ENCODE measurements at places on chromosomes 1 and 21. TPM values are rescaled to one million over a fixed set of nuclear protein-coding genes. Genes with fewer than 3 reads are reported as not detected.
A peak's percentile ranks its signal among the peaks of the same experiment; 100 is the strongest.

The CA14 gene
- 4.2 TPM for total RNA-seq

- no peak overlapping the region for H3K27ac ChIP-seq
- no peaks in the 10 kb centered on the region for H3K27me3 ChIP-seq
- no peaks in the 10 kb centered on the region for H3K36me3 ChIP-seq
Measured at GRCh38 chr1:41672641-41673361, 188.3 kb upstream of the EDN2 start.

DNA sequence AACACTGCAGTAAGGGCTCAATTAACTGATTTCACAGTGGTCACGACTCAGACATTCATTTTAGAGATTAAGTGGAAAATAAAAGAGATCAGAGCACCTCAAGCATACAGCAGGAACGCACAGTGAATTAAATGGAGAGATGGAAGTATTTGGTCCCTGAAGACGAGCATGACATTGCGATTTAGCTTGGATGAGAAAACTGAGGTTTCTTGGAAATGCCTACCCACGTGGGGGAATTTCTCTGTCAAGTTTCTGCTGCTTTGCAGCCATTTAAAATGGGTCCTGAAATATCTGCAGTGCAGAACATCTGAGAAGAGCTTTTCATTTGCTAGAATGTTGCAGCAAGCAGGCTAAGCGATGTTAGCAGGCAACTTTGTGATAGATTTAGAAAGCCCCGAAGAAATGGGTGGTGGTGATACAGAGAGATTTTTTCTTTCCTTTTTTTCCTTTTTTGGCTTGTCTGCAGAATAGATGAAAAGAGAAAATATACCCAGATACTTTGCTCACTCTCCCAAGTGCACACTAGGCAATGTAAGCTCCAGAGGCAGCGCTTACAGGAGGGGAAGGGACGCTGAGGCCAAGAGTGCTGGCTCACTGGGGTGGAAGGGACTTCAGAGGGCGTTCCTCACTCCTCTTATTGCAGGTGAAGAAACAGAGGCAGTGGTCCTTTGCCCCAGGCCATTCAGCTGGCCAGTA, 258.0 kb downstream of the KCNJ6 start:
- H3K27ac ChIP-seq: no peak overlapping the region
- no peak overlapping the region for H3K4me3 ChIP-seq
- no peak for DNase-seq
- H3K36me3 ChIP-seq: no peaks in the 10 kb centered on the region
- H3K4me1 ChIP-seq: peaks cover 19% of the 10 kb centered on the region

DNA sequence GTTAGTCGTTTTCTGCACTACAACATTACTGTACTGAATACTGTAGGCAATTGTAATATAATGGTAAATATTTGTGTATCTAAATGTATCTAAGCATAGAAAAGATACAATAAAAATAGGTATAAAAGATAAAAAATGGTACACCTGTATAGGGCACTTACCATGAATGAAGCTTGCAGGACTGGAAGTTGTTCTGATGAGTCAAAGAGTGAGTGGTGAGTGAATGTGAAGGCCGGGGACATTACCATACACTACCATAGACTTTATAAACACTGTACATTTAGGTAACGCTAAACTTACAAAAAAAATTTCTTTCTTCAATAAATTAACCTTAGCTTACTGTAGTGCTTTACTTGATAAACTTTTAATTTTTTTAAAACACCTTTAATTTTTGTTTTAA, 13.5 kb downstream of the OSBPL9 start:
- H3K27me3 ChIP-seq: no peaks in the 10 kb centered on the region
- no peak overlapping the region for H3K4me3 ChIP-seq
- no peak overlapping the region for H3K27ac ChIP-seq

GRCh38 chr1:215210167-215210566, 127.6 kb downstream of the KCNK2 start:
- H3K27ac ChIP-seq: no peak overlapping the region
- H3K4me3 ChIP-seq: no peak overlapping the region
- no peaks in the 10 kb centered on the region for H3K4me1 ChIP-seq
- no peaks in the 10 kb centered on the region for H3K27me3 ChIP-seq
- no peaks in the 10 kb centered on the region for H3K36me3 ChIP-seq

DNA sequence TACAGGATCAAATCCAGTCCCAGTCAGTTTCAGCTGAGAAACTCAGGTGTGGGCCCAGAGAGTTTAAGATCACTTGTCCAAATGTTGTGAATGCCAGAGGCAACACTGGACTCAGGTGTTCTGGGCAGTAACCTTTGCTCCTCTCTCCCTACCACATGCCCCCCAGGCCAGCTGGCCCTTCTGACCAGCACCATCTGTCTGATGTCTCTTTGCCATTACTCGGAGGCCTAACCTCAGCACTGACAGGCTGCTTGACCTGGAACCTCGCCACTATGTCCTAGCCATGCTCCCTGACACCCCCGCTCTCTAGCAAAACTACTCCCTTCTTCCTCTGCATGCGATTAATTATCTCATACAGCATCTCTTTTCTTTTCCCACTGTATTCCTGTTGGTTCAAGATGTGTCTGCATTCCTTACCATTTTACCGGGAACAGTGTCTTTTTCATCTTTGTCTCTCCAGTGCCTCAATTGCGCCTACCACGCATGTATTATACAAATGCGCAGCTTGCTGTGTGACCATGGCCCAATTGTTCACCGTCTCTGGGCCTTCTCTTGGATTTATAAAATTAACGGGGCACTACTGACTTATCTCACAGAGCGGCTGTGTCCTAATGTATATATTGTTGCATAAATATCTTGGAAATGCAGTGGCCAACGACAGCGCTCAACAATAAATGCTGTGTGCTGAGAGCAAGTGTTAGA, 159.5 kb upstream of the IRF2BP2 start:
- no peaks in the 10 kb centered on the region for H3K36me3 ChIP-seq
- H3K4me1 ChIP-seq: no peaks in the 10 kb centered on the region
- no peak overlapping the region for H3K27ac ChIP-seq
- no peak overlapping the region for H3K4me3 ChIP-seq
- H3K27me3 ChIP-seq: no peaks in the 10 kb centered on the region

DNA sequence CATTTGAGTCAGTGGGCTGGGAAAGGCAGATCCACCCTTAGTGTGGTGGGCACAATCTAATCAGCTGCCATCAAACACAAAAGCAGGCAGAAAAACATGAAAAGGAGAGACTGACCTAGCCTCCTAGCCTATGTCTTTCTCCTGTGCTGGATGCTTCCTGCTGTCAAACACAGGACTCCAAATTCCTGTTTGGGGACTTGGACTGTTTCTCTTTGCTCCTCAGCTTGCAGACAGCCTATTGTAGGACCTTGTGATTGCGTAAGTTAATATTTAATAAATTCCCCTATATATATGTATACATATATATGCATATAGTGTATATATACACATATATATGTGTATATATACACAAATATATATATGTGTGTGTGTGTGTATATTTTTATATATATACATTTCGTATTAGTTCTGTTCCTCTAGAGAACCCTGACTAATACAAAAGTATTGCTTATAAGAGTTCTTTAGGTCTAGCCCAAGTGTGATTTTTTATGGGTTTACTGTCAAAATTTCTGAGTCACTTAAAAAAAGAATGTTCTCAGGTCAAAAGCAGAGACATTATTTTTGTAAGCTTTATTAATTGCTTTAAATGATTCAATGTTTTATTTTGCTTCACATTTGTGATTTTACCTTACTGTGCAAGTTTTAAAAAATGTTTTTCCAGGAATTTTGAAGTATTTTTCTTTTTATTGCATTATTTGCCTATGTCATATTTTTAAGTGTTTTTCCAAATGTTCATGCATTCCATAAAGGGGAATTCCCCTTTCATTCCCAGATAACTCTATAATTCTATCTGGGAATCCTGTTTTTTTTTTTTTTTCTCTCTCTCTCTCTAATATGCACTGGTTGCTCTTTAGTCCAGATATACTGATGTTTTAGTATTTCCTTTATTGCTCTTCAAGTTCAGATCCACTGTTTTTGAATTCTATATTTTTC, 92.1 kb upstream of the ADAMTS5 start:
- no peak for DNase-seq
- H3K4me3 ChIP-seq: no peak overlapping the region
- H3K36me3 ChIP-seq: no peaks in the 10 kb centered on the region
- H3K27ac ChIP-seq: no peak overlapping the region
- H3K4me1 ChIP-seq: no peaks in the 10 kb centered on the region

GRCh38 chr1:11384170-11384554, 94.8 kb upstream of the DISP3 start:
- no peak overlapping the region for H3K27ac ChIP-seq
- H3K27me3 ChIP-seq: no peaks in the 10 kb centered on the region

DNA sequence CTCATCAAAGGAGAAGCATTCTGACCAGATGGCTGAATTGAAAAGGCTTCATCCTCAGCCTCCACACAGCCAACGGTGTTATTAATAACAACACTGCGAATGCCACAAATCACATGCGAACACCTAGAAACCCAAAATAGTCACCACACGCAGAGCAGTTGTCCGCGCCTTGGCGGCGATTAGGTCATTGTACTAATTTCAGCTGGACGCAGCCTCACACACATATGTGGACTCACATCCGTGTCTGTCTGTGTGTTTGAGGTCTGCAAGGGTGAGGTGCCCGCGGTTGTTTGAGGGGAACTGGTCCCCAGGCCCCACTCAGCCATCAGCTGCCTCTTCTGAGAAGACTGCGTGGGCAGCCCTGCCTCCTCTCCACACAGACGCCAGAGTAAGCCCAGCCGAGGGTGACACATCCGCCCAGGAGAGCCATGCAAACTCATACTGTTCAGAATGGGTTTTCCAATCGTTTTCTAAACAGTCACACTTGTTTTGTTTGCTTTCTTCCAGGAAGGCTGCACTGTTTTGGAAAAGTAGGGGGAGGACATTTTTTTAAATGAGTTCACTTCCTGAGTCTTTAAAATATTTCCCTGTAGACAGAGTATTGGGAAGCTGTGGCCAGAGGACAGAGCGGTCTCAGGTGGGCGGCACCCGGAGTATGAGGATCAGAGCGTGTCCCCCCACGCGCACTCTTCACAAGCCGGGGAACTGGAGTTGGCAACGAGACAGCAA, 53.4 kb downstream of the TOMM20 start:
- no peaks in the 10 kb centered on the region for H3K27me3 ChIP-seq
- no peaks in the 10 kb centered on the region for H3K36me3 ChIP-seq
- H3K27ac ChIP-seq: peak overlapping the region; percentile 94
- peak overlapping the region; percentile 5 for H3K4me3 ChIP-seq

DNA sequence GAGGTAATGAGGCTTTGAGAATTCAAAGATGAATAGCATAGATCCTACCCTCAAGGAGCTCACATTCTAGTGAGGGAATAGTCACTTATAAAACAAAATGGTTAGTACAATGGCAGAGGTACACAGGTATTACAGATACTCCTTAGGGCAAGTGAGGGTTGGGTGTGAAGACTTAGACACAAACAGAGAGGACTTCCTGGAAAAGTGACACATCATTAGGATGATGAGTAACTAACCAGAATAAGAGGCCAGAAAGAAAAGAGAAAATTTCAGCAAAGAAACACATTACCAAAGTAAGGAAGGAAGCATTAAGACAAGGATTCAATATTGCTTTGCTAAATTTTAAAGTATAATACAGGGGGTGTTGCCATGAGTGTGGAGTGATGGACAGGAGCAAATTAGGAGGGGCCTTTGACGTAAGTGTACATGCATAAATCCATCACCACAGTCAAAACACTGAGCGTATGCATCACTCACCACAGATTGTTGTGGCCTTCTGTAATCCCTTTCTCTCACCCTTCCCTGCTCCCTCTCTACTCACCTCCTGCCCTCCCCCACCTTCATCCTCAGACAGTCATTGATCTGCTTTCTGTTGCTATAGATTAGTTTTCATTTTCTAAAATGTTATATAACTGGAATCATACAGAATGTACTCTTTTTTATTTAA, 7.9 kb downstream of the CD53 start:
- no peaks in the 10 kb centered on the region for H3K36me3 ChIP-seq
- no peaks in the 10 kb centered on the region for H3K4me1 ChIP-seq
- H3K27ac ChIP-seq: no peak overlapping the region
- DNase-seq: no peak

- H3K27me3 ChIP-seq: peaks cover 22% of the 10 kb centered on the region
- no peak overlapping the region for H3K4me3 ChIP-seq
- H3K36me3 ChIP-seq: no peaks in the 10 kb centered on the region
- H3K4me1 ChIP-seq: peaks cover 18% of the 10 kb centered on the region
- no peak for DNase-seq
Measured at GRCh38 chr1:30805304-30806003, 47.9 kb upstream of the LAPTM5 start.

The RAD54L gene
- total RNA-seq: not detected

The NBPF20 gene
- total RNA-seq: 1.3 TPM

The PEAR1 gene
- total RNA-seq: 7.5 TPM

DNA sequence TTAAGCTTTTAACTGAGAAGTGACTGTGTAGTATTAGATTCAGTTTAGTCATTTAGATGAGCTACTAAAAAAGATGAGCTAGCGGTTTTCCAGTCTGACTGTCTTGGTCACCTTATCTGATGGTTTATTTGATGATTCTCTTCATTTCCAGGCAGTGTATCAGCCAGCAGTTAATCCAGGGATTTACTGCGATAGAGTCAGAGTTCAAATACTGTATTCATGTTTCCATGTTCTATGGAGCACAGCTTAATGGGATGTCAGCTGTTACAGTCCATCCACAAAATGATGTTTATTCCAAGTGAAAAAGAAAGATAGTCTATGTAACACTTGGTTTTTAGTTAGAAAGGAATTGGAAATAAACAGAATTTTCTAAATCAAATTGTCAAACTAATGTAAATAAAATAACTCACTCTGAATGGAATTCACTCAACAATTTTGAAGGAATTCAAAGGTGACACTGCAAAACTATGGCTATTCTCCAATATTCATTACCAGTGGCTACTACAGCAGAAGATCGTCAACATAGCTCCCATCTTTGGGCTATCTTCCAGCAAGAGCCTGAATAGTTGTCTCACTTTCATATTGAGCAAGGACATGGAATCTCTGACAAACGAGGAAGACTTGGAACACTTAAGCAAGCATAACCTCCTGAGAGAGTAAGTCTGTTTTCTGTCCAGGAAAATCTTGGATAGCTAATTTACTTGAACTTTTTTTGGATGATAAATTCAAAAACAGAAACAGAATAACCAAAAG, 54.6 kb upstream of the DPT start:
- H3K4me3 ChIP-seq: no peak overlapping the region
- no peak overlapping the region for H3K27ac ChIP-seq
- H3K27me3 ChIP-seq: no peaks in the 10 kb centered on the region
- no peaks in the 10 kb centered on the region for H3K4me1 ChIP-seq
- no peaks in the 10 kb centered on the region for H3K36me3 ChIP-seq

GRCh38 chr1:40896482-40896881, 34.3 kb upstream of the CITED4 start:
- DNase-seq: no peak
- H3K27ac ChIP-seq: no peak overlapping the region
- no peaks in the 10 kb centered on the region for H3K36me3 ChIP-seq
- H3K4me3 ChIP-seq: no peak overlapping the region
- no peaks in the 10 kb centered on the region for H3K27me3 ChIP-seq

- no peaks in the 10 kb centered on the region for H3K27me3 ChIP-seq
- no peak overlapping the region for H3K27ac ChIP-seq
- H3K4me1 ChIP-seq: no peaks in the 10 kb centered on the region
Measured at GRCh38 chr1:82317671-82318070, 516.9 kb downstream of the ADGRL2 start.

The C8B gene
- not detected for total RNA-seq
